ENCODE measurements at places on chromosomes 7 and 10. TPM values are rescaled to one million over a fixed set of nuclear protein-coding genes. Genes with fewer than 3 reads are reported as not detected.

The SCIN gene
- 0.23 TPM for total RNA-seq

The ZMIZ1 gene
- total RNA-seq, result 4.4 TPM

The KNDC1 gene
- 1.6 TPM for total RNA-seq

The PNLIPRP3 gene
- not detected for total RNA-seq

The EBF3 gene
- total RNA-seq, result 8.8 TPM

The WBP1L gene
- total RNA-seq, result 49.0 TPM

The UPK3BL1 gene
- total RNA-seq, result 5.4 TPM

The UTF1 gene
- not detected for total RNA-seq

The HHEX gene
- total RNA-seq, result 7.7 TPM

The CCL24 gene
- not detected for total RNA-seq

The PRSS37 gene
- total RNA-seq, result not detected

The ANKRD61 gene
- 0.35 TPM for total RNA-seq

The HTR7 gene
- total RNA-seq, result 0.94 TPM

The AKR1C3 gene
- total RNA-seq, result 308 TPM

The C7orf57 gene
- total RNA-seq, result not detected

The GPR37 gene
- total RNA-seq, result 0.30 TPM

The SPDYE16 gene
- total RNA-seq, result 0.12 TPM

The PTTG1IP2 gene
- not detected for total RNA-seq

The UCMA gene
- total RNA-seq, result not detected

The CCDC146 gene
- 0.75 TPM for total RNA-seq

The GPR141 gene
- total RNA-seq, result 0.70 TPM

The CCT6A gene
- total RNA-seq, result 237 TPM

The GSTO1 gene
- total RNA-seq, result 193 TPM

The MYO1G gene
- 0.08 TPM for total RNA-seq

The SFTPD gene
- total RNA-seq, result 0.15 TPM

The ZNF425 gene
- 4.2 TPM for total RNA-seq

The CDHR1 gene
- not detected for total RNA-seq

The HSPA12A gene
- 15.7 TPM for total RNA-seq

The LRRD1 gene
- under 0.01 TPM for total RNA-seq

The TLX1 gene
- not detected for total RNA-seq

The HTR5A gene
- total RNA-seq, result not detected

The SPDYE1 gene
- not detected for total RNA-seq

The PNLIP gene
- not detected for total RNA-seq

The ABCB1 gene
- 0.75 TPM for total RNA-seq

The FBXL15 gene
- 9.0 TPM for total RNA-seq

The NKX2-3 gene
- not detected for total RNA-seq

The TMEM236 gene
- total RNA-seq, result not detected

The CDNF gene
- 0.35 TPM for total RNA-seq

The LRRC4 gene
- not detected for total RNA-seq

The CYP3A7 gene
- total RNA-seq, result not detected

The OPN4 gene
- total RNA-seq, result not detected

The PLEKHS1 gene
- total RNA-seq, result not detected

The PAX4 gene
- total RNA-seq, result not detected

The SAP25 gene
- 0.08 TPM for total RNA-seq

The GPR26 gene
- total RNA-seq, result not detected

The ARHGEF35 gene
- 2.0 TPM for total RNA-seq

The ABCB4 gene
- 0.12 TPM for total RNA-seq

The GPR146 gene
- total RNA-seq, result 6.8 TPM

The SFMBT2 gene
- 0.08 TPM for total RNA-seq

The CAV2 gene
- total RNA-seq, result 86.3 TPM

The PROSER2 gene
- total RNA-seq, result 2.3 TPM

The CHST15 gene
- total RNA-seq, result 13.0 TPM

The PFKFB3 gene
- 31.0 TPM for total RNA-seq

The BHLHA15 gene
- total RNA-seq, result not detected

The IGFBP3 gene
- total RNA-seq, result 73.8 TPM

Data from smooth muscle cell of the coronary artery (primary cell).